K562 (cell line): ENCODE measurements at places on chromosomes 1 and 21. TPM values are rescaled to one million over a fixed set of nuclear protein-coding genes. Genes with fewer than 3 reads are reported as not detected.

DNA sequence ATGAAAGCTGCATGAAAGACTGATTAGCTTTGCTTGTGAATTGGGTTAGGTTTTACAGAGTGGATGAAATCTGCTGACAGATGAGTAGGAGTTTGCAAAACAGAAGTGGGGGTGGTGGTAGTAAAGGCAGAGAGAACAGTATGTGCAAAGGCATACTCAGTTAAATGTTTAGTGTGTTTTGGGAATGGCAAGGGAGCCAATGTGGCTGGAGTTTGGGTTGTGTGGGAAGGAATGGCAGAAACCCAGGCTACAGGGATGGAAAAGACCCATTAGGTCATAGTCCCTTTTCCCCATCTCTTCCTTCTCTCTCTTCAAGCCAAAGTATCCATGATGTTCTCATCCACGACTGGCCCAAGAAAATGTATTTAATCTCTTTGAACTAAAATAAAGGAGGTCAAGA, 362.2 kb upstream of the LYPLAL1 start:
- DNase-seq: no peak

DNA sequence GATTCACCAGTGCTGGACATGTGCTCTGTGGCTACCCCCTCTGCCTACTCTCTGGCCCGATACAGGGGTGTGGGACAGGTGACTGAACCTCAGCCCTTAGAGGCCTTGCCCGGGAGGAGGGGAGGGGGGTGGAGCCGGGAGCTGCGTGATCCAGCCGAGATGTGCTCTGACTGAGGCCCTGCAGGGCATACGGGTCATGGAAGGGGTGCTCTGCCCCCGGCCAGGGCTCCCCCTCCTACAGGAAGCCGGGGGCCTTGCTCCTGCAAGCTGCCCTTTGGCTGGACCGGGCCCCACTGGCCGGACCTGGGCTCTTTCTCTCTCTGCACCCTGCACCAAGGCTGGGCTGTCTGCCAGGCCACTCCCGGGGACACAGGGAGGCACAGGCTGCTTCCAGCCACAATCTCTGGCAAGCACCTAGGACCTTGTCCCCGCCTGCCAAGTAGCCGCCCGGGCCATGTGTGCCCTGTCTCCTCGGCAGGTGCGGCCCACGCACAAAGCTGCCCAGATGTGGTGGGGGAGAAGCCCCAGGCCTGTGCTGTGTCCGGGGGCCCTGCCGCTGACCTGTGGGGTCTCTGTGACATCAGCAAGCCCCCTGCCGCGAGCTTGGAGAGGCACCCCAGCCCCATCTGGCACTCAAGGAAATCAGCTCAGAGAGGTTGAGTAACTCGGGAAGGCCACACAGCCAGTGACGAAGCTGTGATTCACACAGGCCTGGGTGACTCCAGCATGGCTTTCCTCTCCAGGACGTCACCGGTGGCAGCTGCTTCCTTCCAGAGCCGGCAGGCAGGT, 1.5 kb downstream of the SCNN1D start:
- DNase-seq: no peak

GRCh38 chr1:161069241-161069640, 450 bp downstream of the ARHGAP30 start:
- DNase-seq: no peak

DNA sequence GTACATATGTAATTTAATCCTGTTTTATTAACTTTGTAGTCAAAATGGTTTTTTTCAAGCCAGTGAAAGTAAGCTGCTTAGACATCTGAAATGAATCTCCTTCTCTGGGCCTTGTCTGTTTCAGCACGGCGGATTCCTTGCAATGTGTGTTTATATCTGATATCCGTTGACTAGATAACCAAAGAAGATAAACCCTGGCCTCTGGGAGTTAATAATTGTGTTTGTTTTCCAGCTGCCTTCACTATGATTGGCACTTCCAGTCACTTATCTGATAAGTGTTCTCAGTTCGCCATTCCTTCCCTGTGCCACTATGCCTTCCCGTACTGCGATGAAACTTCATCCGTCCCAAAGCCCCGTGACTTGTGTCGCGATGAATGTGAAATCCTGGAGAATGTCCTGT, 63.5 kb upstream of the UBE2U start:
- no peak for DNase-seq

DNA sequence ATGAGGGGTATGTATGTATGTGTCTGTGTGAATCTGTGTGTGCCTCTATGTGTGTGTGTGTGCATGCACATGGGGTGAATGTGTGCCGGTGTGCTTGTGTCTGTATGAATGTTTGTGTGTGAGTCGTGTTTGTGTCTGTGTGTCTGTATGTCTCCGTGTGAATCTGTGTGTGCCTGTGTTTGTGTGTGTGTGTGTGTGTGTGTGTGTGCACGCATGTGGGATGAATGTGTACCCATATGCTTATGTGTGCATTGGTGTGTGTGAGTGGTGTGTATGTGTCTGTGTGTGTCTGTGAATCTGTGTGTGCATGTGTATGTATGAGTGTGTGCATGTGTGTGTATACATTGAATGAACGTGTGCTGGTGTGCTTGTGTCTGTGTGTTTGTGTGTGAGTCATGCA, 88.9 kb downstream of the MATN1 start:
- DNase-seq: no peak

- no peak for DNase-seq
These were observed 28.4 kb downstream of the DMBX1 start for GRCh38 chr1:46517932-46518498.

DNA sequence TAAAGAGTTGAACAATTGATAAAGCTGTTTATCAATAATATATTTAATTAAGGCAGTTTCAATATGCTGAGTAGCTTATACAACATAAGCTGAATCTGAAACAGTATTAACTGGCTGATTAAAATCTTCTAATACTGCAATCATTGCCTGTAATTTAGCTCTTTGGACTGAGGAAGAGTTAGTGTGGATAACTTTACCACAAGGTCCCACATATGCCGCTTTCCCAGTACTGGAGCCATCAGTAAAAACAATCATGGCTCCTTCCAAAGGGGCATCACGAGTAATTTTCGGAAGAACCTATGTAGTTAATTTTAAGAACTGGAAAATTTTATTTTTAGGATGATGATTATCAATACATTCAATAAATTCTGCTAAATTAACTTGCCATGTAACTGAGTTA, 6.7 kb downstream of the DAP3 start:
- no peak for DNase-seq

DNA sequence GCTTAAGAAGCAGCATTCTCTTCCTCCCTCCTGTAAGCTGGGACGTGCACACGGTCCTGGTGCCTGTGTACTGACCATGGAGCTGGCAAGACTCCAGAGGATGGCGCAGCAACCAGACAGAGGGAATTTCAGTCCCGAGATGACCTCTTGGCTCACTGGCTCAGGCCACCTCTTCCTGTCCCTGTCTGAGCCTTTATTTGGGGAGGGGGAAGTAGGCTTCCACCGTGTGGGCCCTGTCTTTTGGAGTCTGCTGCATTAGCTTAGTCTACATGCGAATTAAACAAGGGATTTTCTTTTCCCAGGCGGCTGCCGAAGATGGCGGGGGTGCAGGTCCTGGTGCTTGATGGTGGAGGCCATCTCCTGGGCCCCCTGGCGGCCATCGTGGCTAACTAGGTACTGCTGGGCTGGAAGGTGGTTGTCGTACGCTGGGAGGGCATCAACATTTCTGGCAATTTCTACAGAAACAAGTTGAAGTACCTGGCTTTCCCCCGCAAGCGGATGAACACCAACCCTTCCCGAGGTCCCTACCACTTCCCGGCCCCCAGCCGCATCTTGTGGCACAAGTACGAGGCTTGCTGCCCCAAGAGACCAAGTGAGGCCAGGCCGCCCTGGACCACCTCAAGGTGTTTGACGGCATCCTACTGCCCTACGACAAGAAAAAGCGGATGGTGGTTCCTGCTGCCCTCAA, 10.2 kb downstream of the IL24 start:
- DNase-seq: peak; percentile 87

DNA sequence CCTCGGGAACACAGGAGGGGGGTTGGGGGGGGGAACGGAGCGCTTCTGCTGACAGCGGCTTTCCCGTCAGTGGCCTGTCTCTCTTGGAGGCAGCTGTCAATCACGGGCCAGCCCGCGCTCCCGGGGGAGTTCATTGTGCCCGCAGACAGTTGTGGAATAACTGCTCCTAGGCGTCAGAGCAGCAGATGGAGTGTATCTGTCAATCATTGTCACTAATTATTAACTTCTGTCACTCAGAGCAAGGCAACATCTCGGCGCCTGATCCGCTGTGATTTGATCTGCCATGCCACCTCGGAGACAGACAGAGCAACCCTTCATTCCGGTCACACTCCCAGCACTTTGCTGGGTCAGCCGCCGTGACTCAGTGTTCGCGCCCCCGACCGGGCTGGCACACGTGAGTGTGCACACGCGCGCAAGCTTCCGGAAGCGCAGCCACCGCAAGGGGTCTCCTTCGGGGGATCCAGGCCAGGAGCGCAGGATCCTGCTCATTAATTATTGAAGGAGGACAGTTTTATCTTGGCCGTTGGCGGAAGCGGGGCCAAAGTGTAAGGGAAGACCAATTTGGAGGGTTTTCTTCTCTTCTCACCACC, 75.8 kb downstream of the RRAGC start:
- DNase-seq: peak; percentile 59

DNA sequence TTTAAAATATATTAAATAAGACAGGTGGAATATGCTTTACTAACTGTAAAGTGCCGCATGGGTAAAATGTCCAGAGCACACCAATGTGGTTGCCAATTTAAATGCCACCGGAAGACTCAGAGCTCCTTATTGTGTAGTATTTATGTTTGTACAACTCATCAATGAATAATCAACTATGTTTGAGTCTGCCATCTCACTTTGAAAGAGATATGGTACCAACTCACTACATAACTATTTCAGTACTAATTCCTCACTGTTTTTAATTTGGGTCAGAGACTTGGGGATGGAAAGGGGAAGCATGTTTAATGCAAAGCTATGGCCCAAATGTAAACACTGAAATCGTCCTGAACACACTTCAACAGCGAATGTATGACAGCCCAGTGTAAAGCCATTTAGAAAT, 144.8 kb downstream of the NR5A2 start:
- no peak for DNase-seq

GRCh38 chr1:61005614-61006580, 76.5 kb upstream of the NFIA start:
- DNase-seq: no peak

- peak; percentile 92 for DNase-seq
These were observed at the start of gene SLC25A24 for GRCh38 chr1:108199781-108200686. TSS of gene SLC25A24 (minus strand) at chr1:108200343. CDS start at chr1:108200138, 205 bp downstream.

- DNase-seq: no peak
These were observed 38.3 kb downstream of the SNAP47 start for GRCh38 chr1:227773558-227773957.

GRCh38 chr21:44943005-44943685, 3.3 kb downstream of the SLX9 start:
- DNase-seq: no peak

GRCh38 chr1:198467342-198467741, 73.1 kb downstream of the ATP6V1G3 start:
- DNase-seq: no peak

The ATP6V1G3 gene
- total RNA-seq: not detected in 2 replicates

The NIBAN1 gene
- 20.4 and 26.6 TPM in 2 replicates for total RNA-seq

The ADAMTS4 gene
- total RNA-seq: 1.5 and 3.7 TPM in 2 replicates

The BTBD19 gene
- total RNA-seq: 1.7 and 2.0 TPM in 2 replicates

The AK2 gene
- total RNA-seq: 509 and 517 TPM in 2 replicates

The MINDY1 gene
- total RNA-seq: 8.6 and 9.8 TPM in 2 replicates

The FCRL1 gene
- not detected in 2 replicates for total RNA-seq

The MEX3A gene
- total RNA-seq: 13.7 and 14.5 TPM in 2 replicates

The TCHHL1 gene
- total RNA-seq: not detected in 2 replicates

The CYP4B1 gene
- total RNA-seq: 0.56 and 0.69 TPM in 2 replicates
